Activated CD4-positive, alpha-beta T cell treated with anti-CD3 and anti-CD28 coated beads, Interleukin-2, amount 50 U/mL, for 24 hours (primary cell): ENCODE measurements at places on chromosomes 6 and 20.

DNA sequence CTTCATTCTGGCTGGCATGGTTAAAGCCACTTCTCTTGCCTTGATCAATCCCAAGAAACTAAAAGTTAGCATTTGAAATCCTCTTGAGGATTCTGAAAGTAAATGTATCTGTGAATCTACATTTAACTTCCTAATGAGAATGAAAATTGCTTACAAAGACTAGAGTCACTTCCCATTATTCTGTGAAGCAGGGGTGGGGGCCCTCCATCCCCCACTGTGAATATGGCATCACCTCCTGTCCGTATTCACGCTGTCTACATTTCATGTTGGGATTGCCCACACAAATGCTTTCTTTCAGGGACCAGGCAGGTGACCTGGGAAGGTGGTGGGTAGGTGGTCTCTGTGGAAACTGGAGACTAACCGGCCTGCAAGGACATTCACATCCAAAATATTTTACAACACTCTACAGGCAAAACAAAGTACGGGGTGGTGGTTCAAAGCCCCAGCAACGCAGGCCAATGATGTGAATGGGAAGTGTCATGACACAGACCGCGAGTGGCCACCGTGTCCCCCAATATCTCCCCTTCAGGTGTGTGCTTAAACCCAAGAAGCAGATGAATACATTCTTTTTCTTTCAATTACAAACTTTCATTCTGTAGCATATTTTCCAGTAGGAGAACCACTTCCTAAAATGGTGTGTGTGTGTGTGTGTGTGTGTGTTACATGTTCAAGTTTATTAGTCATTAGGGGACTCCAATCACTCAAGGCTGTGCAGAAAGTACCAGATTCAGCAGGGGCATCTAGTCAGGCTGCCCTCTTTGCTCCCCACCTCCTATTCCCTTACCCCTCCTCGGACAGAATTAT lies 132.2 kb downstream of the PRND start:
- no peak for DNase-seq

DNA sequence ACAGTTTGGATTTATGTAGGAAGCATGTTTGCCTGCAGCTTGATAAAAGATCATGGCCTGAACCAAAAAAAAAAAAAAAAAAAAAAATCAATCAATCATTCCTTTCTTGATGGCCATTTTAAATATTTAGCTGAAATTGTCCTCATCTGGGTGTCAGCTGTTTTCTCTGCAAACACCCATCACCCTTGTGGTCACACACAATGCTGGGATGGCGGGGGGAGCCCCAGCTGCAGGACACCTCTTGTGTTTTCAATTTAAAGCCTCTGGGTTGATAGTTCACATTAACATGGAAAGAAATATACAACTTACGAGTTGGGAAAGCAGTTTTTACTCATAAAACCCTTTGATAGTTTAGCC lies 160.4 kb downstream of the ZFP64 start:
- no peak for DNase-seq

DNA sequence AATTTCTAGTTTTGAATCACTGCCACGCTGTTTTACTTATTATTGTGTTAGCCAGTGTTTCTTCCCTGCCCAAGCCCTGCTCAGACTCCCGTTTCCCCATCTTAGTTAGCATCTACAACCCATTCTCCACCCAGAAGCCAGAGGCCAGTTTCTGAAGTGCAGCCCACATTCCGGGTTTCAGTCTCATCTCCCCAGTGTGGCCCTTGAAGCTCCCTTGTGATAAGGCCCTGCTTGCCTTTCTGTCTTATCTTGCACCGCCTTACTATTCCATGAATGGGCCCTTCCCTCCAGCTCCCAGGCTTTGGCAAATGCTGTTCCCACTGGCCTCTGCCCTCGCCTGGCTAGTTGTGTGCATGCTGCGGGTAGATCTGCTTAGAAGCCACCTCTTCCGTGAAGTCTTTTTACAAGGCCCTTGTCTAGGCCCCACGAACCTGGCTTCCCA lies 41.1 kb downstream of the TOX2 start:
- no peak for DNase-seq

- DNase-seq = no peak
These were observed 91.0 kb downstream of the TBXT start for GRCh38 chr6:166076625-166077024.

DNA sequence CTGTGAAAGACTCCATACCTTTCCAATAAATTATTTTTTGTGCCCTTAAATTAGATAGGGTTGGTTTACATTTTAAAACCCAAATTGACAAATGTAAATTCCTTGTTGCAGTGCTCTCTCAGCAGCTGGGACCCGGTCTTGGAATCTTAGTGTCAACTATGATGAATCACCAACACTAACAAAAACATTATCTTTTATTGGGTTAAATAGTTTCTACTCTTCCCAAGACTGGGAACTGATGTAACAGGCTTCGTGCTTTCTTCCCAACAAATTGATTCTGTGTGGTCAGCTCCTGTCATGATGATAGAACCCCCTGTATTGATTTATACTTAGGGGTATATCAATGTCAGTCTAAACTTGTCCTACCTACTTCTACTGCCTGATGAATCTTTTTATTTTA lies 23.2 kb upstream of the AHI1 start:
- no peak for DNase-seq

GRCh38 chr20:46164254-46164653 lies 46.1 kb downstream of the CD40 start:
- DNase-seq = no peak

DNA sequence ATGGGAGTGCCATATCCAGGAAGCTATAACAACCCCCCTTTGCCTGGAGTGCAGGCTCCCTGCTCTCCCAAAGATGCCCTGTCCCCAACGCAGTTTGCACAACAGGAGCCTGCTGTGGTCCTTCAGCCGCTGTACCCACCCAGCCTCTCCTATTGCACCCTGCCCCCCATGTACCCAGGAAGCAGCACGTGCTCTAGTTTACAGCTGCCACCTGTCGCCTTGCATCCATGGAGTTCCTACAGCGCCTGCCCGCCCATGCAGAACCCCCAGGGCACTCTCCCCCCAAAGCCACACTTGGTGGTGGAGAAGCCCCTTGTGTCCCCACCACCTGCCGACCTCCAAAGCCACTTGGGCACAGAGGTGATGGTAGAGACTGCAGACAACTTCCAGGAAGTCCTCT lies 56.7 kb upstream of the TMEM181 start:
- no peak for DNase-seq

DNA sequence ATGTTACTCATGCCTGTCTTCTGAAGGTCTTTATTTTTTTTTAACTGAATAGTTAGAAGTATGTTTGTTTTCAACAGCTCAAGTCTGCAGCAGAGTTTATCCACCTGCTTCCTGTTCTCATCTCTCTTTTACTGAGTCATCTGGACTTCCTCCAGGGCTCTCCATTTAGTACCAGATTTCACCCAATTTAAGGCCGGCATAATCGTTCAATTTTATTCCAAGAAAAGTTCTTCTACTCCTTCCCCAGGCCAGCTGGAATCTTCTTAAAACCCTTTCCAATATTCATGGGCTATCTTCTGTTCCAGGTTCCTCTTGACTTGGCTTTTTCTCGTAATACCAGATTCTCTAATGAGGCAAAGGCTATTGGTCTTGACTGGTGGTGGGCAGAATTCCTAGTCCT lies 79.0 kb upstream of the LAMA2 start:
- no peak for DNase-seq

DNA sequence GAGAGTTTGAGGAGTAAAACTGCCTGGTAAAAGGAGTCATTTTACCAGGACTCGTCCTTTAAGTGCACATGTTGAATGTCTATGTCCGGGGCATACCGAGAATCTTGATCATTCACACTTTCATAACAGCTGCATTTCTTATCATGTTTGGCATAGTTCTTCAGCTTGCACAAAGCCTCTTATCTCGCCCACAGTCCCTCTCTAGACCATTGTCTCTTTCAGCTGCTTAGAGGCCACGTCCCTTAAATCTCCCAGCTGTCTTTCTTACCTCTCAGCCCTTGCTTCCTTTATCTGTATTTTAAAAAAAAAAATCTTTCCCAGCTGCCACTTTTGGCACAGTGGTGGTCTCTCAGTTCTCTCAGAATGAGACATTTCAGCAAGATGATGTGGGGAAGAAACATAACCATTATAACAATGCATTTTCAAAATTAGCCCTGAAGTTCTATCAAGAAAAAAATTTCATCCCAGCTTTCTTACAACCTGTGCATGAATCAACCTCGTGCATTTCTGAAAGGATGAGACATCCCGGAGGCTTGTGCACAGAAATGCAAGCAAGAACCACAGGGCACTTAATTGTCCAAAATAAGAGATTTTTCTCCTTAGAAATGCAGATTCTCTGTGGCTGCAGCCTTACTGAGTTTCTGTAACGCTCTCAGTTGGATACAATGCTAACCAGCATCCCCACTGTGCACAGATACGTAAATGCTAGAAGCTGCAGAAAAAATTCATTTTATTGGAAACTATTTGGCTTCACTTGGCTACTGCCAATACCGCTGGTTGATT lies 24.2 kb downstream of the RBM24 start:
- no peak for DNase-seq
